Stimulated activated CD4-positive, alpha-beta T cell treated with anti-CD3 and anti-CD28 coated beads, Interleukin-15, amount 100 ng/mL, for 1 hour (primary cell): ENCODE measurements at places on chromosomes 1 and 21.

- DNase-seq: no peak
Measured at GRCh38 chr1:155304558-155305063, 3.4 kb upstream of the PKLR start.

- no peak for DNase-seq
Measured at GRCh38 chr1:10196976-10197375, 13.4 kb upstream of the KIF1B start.

DNA sequence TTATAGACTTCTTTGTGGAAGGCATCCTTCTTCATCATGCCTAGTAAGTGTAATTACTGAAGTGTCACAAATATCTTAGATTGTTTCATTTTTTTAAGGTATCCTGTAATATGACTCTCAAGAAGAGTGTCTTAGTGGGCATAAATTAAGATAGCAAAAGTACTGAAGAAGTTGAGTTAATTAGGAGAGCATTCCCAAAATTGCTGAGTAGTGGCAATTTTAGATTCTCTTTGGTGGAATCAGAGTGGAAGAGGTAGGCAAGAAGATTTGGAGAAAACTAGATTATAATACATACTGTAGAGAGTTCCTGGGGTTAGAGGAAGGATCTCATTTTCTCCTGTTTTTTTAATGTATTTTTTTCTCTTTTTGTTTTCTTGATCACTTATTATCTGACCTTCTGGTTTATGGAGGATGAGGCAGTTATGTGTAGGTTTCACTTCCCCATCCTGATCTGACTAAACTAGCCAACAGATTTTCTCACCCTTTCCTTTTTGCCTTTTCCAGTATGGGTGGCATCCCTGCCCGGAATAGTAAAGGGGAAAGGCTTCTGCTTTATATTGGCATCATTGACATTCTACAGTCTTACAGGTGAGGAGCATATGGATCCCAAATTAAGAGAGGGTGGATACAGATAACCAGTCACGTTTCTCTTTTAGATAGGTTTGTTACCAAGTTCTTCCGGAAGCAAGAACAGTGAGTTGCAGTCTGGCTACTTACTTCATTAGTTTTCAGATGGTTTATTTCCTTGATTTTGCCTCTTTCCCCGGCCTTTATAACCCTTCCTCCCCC lies 16.7 kb upstream of the PSMD4 start:
- DNase-seq: no peak

DNA sequence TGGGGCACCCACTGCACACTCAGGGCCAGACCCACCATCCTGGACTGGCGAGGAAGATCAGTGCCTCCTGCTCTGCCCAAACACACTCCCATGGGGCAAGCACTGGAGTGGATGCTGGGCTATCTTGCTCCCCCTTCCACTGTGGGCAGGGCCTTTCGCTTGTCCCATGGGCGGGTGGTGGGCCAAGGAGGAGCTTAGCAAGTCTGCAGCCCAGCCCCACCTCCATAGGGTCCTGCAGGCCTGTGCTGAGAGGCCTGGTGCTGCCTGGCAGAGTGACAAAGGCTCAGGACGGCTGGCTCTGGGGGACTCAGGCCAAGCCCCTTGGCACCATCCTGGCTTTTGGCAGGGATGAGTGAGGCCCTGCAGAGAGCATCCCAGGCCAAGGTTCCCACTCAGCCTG lies 89.4 kb downstream of the PTPRU start:
- no peak for DNase-seq

GRCh38 chr21:36321325-36322082 lies 1.5 kb downstream of the MORC3 start:
- no peak for DNase-seq

- no peak for DNase-seq
Measured at GRCh38 chr21:45975020-45975666, 6.4 kb upstream of the COL6A1 start.

DNA sequence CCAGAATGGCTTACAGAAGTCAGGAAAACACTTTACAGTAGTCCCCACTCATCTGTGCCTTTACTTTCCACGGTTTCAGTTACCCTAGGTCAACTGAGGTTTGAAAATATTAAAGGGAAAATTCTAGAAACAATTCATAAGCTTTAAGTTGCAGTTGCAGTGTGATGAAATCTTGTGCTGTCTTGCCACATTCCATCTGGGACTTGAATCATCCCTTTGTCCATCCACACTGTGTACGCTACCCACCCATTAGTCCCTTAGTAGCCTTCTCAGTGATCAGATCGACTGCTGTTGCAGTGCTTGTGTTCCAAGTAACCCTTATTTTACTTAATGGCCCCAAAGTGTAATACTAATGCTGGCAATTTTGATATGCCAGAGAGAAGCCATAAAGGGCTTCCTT lies 30.5 kb downstream of the ZCCHC17 start:
- no peak for DNase-seq

DNA sequence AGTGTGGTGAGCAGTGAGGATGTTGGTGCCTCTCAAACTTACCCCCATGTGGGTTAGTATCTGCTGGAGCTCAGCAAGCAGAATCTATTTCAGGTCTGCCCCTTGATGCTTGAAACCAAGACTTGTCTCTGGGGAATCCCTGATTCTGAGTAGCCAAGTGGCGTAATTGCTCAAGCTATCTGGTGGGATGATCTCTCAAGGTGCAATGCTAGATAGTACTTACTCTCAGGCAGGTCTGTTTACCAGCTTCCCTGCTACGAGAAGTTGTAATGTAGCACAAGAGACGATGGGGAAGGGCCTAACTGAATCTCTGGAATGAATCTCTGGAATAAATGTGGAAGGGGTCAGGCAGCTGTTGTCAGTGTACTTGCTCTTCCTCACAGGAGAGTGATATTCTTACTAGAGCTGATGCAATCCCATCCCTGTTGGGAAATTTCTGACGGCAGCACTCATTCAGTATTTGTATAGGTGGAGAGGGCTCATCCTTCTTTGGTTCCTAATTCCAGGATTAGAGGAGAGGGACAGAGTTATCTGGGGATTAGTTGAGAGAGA lies 65.4 kb downstream of the MACF1 start:
- no peak for DNase-seq

DNA sequence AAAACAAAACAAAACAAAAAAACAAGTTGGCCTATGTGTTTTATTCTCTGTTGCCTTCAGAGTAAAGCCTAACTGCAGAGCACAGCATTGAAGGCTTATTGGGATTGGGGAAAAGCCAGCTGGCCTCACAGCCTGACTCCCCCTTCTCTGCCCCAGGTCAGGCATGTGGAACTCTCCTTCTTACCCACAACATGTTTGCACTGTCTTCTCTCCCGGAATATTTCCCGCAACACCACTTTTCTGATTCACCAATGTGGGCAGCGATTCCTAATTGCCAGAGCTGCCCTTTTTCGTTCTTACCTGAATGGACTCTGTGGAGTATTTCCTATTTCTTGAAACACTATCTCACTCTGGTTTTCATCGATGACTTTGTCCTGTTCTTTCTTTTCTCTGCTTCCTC lies 2.8 kb upstream of the TARBP1 start:
- DNase-seq: no peak

- peak; percentile 68 for DNase-seq
Measured at GRCh38 chr1:46477153-46477929, 12.3 kb upstream of the DMBX1 start.

DNA sequence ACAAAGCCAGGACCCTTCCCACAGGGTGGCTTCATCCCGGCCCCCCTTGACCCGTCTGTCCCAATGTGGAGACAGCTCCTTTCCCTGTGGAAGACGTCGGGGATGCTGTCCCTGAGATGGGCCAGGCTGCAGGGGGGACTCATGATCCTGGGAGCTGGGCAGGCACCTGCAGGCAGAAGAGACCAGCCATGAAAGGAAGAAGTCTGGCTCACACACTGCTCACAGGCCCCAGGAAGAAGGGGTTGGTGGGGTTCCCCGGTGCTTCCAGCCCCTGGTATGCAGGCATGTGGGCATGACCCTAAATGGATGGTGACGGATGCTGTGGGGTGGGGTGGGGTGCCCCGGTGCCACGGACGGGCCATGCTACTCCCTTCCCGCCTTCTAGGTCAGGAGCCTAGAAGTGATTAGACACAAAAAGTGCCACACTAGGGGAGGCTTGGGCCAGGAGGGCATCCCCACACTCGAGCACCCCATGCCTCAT lies 8.3 kb downstream of the ACTRT2 start:
- no peak for DNase-seq

- DNase-seq: no peak
Measured at GRCh38 chr1:243883551-243883950, 33.5 kb upstream of the AKT3 start.

- DNase-seq: no peak
Measured at GRCh38 chr1:201538612-201539551, at the start of gene NAV1. NAV1 (plus strand) TSS chr1:201539127; CDS start chr1:201622885, 83,758 bp downstream.

DNA sequence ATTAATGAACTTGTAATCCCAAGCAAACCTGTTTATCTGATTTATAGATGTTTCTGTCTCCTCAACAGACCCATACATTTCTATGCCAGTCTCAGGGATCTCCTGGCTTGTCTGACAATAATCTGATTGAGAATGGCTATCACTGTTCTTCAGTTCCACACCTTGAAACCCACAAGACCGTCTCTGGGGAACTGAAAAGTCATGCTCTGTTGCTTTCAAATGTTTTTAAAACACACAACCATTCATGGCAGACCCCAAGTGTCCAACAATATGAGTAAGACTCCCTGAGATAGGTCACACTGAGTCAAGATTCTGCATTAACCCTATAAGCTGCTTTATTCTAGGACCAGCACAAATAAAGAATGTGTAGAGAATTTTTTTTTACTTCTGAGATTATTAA lies 611.2 kb upstream of the PLXNA2 start:
- no peak for DNase-seq

GRCh38 chr1:80656641-80657040 lies 1144.1 kb upstream of the ADGRL2 start:
- DNase-seq: no peak

DNA sequence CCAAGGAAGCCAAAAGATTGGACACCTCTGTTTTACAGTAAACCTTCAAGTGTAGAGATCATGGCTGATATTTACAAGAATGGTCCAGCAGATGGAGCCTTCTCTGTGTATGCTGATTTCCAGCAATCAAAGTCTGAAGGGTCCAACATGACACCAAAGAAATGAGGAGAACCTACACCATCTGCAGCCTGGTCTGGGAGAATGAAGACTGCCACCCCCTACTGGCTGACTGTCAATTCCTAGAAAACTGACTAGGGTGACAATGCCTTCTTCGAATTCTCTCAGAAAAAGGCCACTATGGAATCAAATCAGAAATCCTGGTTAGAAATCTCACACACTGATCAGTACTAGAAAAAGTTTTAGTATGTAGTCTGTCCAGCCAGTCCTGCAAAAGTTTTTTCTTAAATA lies 83.3 kb downstream of the CDC42BPA start:
- DNase-seq: no peak

DNA sequence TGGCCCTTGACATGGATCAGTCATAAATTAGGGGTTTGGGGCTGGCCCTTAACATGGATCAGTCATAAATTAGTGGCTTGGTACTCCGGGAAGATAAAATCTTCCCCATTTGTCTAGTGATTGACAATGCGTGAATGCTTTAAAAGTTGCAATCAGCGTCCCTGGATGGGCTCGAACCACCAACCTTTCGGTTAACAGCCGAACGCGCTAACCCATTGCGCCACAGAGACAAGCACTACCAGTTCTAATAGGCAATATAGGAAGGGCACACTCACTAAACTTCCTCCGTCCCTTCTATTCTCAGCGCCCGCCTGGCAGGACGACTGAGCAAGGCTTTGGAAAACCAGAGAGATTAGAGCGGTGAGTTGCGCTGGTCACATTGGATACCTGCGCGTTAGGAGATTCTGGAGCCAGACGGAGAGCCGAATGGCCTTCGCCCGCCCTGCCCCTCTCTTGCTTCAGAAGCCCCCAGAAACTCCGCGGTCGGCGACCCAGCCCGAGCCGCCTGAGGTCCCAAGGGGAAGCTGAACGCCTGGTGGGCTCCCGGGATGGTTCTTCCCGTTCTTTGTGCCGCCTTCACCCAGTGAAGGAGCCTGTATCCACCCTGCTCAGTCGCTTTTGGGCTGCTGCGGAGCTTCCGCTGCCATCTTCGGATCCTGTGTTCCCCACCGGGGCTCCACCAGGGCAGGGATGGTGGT lies 235.9 kb downstream of the FAM72C start:
- DNase-seq: no peak
